ENCODE measurements at places on chromosomes 7 and 10.

DNA sequence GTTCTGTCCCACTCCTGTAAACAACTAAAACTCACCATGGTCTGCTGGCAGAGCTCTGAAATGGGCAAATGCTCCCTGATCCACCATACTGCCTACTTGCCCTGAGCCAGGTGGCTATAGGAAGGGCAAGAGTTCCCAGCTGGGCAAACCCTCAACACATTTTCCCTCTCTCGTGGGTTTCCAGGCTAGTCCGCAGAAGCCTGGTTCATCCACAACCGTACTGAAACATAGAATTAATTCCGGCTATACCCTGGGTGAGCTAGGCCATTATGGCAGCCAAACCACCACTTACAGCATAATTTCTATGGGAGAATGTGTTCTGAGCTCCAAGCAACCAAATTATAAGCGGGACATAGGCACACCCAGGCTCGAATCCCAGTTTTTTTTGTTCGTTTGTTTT is 20.1 kb upstream of the DDIT4 start:
- DNase-seq: no peak

DNA sequence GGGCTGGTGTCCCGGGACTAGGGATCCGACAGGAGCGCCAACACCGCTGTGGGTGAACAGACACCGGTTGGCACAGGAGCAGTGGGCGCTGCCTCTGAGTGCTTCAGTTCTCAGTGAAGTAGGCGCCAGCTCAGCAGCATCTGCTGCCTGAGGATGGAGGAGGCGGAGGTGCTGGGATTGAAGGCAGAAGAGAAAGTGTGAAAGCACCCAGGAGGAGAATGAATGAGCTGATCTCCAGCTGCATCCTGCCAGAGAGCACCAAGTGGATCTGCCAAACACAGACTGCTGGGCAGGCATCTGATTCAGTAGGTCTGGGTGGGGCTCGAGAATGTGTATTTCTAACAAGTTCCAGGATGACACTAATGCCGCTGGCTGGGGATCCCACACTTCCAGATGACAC is 74.5 kb downstream of the LANCL2 start:
- no peak for DNase-seq

- DNase-seq: no peak
Measured at GRCh38 chr7:95002775-95003174, 95.4 kb downstream of the PPP1R9A start.

GRCh38 chr10:21518149-21518640 is 7.3 kb downstream of the SKIDA1 start:
- no peak for DNase-seq

- DNase-seq: no peak
Measured at GRCh38 chr10:3107426-3107961, 40.1 kb downstream of the PFKP start.

DNA sequence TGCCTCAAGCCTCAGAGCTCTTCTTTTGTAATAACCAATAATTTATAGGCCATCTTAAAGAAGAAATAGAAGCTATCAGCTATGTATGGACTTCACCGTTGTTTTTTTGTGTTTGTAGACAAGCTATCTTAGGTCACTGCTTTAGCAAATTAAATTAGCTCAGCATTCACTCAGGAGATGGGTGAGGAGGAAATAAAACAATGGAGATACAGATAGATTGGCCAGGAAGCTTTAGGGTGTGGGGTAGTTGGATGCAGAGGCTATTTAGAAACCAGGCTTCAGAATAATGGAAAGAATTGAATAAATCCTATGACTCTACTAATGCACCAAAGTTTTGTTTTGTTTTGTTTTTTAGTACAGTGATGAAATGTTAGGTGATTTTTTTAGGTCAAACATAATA is 66.1 kb downstream of the MDFIC start:
- DNase-seq: no peak

GRCh38 chr10:132841615-132841975 is 55.6 kb upstream of the NKX6-2 start:
- DNase-seq: no peak
